PC-3 (cell line): ENCODE measurements at places on chromosomes 3 and 15.

- DNase-seq, result peak; percentile 45
Observed at GRCh38 chr15:88834211-88834812, 31.1 kb downstream of the ACAN start.

- no peak for DNase-seq
Observed at GRCh38 chr15:77548589-77549557, 83.8 kb downstream of the LINGO1 start.

DNA sequence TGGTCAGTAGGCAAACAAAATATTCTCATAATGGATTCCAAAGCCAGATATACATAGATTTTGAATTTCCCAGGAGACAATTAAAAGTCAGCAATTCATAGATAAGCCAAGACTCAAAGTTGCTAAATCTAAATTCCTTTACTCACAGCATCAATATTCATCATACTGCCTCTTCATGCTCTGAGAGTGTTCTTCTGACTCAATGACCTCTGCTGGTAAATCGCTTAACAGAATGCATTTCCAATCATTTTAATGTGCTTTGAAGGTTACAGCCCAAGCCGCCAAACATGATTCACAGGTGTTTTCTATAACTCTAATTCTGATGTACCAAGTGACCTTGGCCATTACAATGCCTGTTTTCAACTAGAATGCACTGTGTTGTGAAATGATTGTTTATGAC is 24.2 kb upstream of the SLC4A7 start:
- no peak for DNase-seq

DNA sequence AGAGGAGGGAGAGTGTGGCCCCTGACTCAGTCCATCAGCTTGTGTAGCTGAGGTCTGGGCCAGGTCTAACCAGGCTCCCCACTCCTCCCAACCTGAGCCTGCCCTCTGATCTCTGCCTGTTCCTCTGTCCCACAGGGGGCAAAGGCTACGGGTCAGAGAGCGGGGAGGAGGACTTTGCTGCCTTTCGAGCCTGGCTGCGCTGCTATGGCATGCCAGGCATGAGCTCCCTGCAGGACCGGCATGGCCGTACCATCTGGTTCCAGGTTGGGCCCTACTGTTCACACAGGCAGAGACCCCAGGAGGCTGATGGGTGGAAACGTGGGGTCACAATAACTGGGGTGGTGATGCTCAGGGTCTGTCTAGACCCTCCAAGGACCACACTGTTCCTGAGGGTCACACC is 6.8 kb downstream of the NEIL1 start:
- no peak for DNase-seq

DNA sequence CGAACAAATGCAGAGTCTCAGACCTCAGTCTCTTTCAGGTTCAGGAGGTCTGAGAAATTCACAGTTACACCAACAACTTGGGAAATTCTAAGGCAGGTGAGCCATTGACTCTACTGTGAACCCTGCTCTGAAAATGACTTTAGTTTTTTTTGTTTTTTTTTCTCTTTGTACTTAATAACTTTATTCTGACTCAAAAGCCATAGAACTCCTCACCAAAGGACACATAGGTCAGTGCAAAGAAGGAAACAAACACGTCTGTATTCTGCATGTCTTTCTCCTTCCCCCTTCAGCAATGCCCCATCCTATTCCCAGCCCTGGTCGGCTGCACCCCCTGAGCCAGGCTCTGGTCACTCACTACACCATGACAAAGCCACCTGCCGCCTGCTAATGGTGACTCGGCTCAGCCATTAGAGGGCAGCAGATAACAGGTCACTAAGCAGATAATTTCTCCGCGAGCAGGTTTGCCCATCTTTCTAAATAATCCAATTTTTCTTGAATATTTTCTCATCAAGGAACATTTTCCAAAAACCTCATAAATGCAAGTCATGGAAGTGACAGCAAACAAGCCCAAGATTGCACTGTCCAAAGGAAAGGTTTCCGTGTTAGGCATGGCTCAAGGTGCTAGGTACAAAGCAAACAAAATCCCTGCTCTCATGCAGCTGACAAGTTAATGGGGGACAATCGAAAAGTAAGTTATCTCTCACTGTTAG is 37.7 kb downstream of the TM4SF4 start:
- DNase-seq, result peak; percentile 84

DNA sequence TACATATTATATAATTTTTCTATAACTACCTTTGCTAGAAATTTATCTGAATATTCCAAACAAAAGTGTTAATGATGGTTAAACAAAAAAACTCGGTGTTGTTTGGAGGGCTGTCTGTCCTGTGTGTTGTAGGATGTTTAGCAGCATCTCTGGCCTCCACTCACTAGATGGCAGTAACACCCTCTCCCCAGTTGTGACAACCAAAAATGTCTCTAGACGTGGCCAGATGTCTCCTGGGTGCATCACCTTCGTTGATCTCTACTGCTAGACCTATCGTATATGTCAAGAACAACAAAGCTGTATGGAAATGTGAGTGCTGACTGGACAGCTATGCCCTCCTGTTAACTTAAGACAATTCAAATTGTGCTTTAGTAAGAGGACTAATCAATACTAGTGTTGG is 14.1 kb downstream of the ANKRD34C start:
- no peak for DNase-seq

DNA sequence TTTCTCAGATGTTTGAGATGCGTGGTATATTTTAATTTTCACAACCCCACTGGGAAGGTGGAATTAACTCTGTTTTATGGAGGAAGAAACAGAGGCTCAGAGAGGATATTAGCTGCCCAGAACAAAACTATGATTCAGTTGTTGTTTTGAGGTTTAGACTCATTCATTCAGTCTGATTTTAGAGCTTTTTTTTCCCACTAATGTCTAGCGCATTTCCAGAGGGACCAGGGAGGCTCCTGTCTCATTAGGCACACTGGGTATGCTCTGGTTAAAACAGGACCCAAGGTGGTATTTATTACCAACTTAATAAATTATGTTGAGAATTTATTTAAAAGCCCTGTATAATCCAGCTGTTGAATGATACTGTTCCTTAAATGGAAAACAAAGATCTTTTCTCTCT is 272.0 kb upstream of the RGMA start:
- DNase-seq, result no peak

DNA sequence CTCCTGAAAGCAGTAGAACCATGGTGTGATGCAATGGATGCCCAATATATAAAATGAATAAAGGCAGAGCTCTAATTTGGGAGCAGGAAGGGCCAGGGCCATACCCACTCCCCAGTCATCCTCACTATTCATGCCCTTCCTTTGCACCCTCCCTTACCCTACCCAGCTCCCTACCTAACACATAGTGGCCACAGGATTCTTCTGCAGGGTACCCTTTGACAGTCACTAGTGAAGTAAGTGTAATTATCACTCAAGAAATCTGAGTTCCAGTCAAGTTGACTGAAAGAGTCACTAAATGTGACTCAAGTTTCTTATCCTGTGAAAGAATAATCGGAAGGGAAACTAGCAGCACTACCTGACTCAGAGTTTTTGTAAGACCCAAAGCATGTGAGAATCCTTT is 69.2 kb downstream of the RASA2 start:
- no peak for DNase-seq
